ENCODE measurements at places on chromosomes 1 and 21. TPM values are rescaled to one million over a fixed set of nuclear protein-coding genes. Genes with fewer than 3 reads are reported as not detected.

DNA sequence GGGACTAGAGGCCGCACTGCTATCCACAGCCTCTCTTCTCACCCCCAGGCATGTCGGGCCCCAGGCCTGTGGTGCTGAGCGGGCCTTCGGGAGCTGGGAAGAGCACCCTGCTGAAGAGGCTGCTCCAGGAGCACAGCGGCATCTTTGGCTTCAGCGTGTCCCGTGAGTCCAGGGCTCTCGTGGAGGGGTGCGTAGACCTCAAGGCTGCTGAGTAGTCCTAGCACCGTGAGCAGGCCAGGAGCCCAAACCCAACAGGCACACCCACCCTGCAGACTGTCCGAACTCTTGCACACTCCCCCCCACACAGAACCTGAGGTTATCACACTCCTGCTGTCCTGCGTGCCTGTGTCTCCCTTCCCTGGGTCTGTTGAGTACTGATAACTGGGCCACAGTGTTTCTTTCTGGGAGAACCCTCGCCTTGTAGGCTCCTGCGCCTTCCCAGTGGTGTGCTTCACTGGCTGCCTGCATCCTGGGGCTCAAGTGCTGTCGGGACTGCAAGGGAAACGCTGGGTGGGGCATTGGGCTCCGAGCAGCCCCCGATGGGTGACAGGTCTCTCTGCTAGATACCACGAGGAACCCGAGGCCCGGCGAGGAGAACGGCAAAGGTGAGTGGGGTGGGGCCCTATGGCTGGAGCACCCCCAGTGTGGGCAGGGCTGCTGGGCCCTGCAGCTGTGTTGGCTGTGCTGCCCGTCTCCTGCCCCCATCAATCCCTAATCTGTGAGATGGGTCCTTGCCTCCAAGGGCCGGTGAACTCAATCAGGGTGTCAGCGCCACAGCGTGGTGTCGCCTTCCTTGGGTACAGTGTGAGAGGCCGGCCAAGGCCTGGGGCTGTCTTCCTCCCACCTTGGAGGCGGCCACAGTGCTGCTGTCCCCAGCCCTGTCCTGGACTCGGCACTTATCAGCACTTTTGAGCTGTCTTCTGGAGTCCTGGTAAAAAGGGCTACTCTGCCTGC lies 4.0 kb upstream of the GJC2 start:
- peak; percentile 43 for DNase-seq

DNA sequence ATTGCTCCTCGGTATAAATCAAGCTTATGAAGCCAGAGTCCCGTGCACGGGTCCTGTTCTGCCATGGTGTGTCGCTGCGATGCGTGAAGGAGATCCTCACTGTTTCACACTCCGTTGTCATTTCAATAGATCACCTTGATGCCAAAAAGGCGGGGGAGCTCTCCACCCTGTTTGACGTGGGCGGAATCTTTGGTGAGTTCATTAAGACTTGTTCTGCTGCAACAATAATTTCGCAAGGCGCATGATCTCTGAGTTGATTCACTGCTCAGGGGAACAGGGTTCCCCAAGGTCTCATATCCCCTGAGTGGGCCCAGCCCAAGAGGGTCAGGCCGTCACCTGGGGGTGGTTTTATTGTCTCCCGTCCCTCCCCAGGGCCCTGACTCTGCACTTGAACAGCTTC lies 50.0 kb downstream of the SLC37A1 start:
- DNase-seq, result no peak

GRCh38 chr1:198259333-198260074 lies 102.7 kb downstream of the NEK7 start:
- DNase-seq, result no peak

- no peak for DNase-seq
These were observed 63.3 kb downstream of the LHX9 start for GRCh38 chr1:197980457-197980856.

- DNase-seq, result no peak
These were observed 65.5 kb upstream of the DNAH14 start for GRCh38 chr1:224864006-224864405.

DNA sequence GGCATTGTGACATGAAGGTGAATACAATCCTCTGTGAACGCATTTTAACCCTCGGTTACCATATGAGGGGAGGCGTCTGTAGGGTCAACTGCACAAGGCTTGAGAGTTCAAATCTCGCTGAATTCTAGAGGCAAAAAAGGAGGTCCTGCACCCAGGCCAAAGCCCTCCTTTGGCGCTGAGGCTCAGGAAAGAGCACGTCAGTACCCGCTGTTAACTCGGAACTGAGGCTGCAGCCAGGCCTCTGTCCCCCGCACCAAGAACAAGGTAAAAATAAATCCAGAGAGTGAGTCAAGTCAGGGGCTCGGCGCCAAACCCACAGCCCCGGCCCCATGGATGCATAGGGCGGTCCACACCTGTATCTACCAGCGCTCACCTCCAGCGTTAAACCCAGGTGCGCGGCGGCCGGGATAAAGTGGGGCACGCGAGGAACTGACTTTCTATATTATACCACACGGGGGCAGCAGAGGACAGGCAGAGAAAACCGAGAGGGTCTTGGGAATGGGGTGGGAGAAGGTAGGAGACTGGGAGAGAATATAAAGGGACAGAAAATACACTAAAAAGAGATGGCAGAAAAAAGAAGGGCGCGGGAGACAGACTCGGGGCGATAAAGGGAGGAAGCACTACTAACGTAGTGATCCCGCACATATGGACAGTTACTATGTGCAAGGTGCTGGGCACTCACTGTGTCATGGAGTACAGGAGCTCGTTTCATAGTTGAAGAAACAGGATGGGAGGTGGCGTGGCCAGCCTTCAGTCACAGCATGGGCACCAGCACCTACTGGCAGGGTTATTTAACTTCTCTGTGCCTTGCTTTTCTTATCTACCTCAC lies 54.9 kb downstream of the DMRTA2 start:
- DNase-seq, result peak; percentile 85

- no peak for DNase-seq
These were observed 97.9 kb downstream of the ERG start for GRCh38 chr21:38400195-38400919.

DNA sequence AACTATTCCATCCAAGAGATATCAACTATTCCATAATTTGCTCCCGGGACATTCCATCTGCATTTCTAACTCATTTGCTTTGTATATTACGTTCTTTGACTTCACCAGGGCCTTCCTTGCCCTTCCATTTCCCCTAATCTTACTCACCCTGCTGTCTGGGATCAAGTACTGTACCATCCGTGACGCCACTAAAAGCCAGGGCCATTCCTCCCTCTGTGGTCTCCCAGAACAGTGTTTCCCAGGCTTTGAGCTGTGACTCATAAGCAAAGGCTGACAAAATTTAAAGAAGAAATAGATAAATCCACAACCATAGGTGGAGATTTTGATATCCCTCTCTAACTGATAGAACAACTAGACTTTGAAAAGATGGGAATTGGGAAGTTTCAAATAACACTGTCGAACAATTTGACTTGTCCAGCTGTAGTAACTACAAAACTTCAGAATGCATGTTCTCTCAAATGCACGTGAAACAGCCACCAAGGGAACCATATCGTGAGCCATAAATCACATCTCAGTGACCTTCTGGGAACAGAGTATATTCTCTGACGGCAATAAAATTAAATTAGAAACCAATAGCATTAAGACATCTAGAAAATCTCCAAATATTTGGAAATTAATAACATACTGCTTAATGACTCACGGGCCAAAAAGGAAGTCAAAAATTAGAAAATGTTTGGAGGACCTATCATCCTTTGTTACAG lies 501.0 kb downstream of the SETD4 start:
- DNase-seq, result no peak

- peak; percentile 44 for DNase-seq
These were observed 11.7 kb downstream of the LHX9 start for GRCh38 chr1:197928849-197929336.

DNA sequence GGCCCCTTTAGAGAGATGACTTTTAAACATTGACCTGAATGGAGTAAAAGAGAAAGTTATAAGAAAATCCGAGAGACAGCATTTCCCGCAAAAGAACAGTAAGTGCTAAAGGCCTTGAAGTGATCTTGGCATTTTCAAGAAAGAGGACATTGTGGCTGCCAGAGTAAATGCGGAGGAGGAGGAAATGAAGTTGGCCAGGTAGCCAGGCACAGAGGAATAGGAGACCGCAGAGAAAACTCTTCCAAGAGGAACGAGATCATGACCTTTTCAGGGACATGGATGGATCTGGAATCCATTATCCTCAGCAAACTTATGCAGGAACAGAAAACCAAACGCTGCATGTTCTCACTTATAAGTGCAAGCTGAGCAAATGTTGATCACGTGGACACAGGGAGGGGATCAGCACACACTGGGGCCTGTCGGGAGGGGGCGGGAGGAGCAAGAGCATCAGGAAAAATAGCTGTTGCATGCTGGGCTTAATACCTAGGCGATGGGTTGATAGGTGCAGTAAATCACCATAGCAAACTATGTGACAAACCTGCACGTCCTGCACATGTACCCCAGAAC lies 49.7 kb downstream of the EEIG2 start:
- DNase-seq, result no peak

- no peak for DNase-seq
These were observed 43.1 kb downstream of the CLSTN1 start for GRCh38 chr1:9780554-9781110.

GRCh38 chr1:117852853-117853553 lies 76.4 kb downstream of the GDAP2 start:
- no peak for DNase-seq

DNA sequence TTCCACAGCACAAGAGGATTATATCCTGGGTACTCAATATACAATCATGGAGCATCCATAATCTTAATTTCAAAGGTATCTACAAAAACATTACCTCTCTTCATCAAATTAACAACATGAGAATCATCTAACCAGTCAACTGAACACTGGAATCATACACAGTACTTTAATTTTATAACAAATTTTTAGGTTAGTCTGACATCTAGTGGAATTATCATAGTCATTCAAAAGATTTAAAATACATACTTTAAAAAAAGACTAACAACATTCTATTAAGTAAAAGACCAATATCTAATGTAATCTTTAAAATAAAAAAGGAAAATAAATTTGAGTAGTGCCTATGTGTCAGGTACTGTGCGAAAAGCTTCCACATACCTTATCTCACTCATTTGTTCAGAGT lies 16.8 kb upstream of the SH3GLB1 start:
- no peak for DNase-seq

DNA sequence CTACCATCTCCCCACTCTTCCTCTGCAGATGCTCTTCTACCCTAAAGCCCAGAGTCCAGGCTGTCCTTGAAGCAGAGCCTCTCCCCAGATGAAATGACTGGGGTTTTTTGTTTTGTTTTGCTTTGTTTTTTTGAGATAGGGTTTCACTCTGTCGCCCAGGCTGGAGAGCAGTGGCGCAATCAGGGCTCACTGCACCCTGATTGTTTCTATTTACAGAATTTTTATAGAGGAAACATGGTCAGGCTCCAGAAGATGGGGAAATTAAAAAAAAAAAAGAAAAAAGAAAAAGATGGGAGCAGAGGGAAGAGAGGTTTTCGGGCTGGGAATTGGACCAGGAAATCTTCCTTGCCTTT lies 43.7 kb upstream of the ZNF281 start:
- no peak for DNase-seq

DNA sequence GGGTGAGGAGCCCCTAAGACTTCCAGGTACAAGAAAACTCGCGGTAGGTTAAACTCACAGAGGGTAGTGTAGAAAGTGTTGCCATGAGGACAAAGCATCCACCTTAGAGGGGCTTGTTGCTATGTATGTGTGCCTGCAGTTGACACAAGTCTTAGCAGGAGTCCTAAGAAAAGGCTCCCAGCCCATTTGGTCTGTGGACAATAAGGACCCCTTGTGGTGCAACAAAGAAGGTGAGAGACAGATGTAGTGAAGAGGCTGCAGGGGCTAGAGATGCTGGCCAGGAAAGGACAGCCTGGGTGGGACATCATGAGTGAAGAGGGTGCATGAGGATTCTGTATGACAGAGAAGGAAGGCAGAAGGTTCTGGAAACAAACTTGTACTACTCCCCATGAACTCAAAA lies 36.3 kb upstream of the IL10 start:
- no peak for DNase-seq

- peak; percentile 91 for DNase-seq
These were observed 3.3 kb downstream of the AHDC1 start for GRCh38 chr1:27600498-27601175.

GRCh38 chr1:104163912-104164476 lies 414.3 kb downstream of the AMY1C start:
- DNase-seq, result peak; percentile 8

- no peak for DNase-seq
These were observed 7.2 kb upstream of the TACSTD2 start for GRCh38 chr1:58584082-58584895.

GRCh38 chr21:29819675-29820326 lies 120.0 kb downstream of the GRIK1 start:
- no peak for DNase-seq

DNA sequence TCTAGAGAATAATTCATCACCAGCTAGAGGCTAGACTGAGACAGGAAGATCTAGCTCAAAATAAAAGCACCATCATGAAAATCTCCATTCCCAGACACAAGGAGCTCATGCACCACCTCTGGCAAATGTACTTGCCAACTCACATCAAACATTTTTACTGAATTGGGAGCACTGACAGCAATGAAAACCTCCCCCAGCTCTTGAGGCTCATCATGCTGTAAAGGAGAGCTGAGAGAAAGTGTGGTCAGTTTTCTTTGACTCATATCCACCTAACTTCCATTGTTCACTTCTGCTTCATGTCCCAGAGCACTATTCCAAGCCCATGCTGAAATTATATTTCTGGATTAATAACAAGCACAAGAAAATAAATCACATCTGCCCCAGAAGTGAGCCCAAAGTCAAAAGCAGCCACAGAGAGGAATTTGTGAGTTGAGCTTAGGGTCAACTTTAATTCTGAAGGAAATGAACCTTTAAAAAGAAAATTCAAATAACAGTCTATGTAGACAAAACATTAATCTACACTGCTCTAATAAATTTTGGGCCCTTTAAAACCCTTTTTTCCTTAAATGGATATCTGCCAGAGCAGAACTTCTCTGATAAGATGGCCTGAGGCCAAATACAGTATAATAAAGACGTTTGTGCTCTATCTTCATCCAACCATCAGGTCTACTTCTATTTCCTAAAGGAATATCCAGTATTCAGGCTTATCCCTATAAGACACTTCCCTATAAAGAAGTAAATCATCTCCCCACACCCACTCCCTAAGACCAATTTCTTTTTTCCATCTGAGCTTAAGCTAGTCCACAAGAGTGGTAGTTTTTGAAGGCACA lies 85.9 kb upstream of the ADAM30 start:
- no peak for DNase-seq

- no peak for DNase-seq
These were observed 53.1 kb downstream of the RWDD3 start for GRCh38 chr1:95287081-95287480.

DNA sequence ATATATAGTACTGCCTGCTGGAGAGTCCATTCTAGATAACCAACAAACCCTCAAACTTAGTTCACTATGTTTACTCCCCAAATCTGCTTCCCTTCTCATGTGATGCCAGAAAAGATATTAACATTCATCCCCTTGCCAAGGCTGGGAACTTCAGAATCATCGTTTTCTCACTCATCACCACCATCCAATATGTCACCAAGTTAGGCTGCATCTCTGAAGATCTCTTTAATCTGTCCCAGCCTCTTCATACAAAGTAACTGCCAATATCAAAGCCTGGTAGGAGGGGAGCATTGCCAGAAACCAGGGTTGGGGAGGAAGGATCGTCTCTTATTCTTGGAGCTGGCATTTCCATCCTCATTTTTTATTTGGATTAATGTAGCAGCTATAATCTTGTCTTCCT lies 71.6 kb downstream of the XCL2 start:
- no peak for DNase-seq

RAP1GAP gene
- 10.1 TPM for total RNA-seq

S100A4 gene
- total RNA-seq, result 17.3 TPM

KLF17 gene
- total RNA-seq, result not detected

FCRLA gene
- not detected for total RNA-seq

DYNLT4 gene
- 1.00 TPM for total RNA-seq

ZNF644 gene
- 71.0 TPM for total RNA-seq

TNFAIP8L2 gene
- 0.14 TPM for total RNA-seq

LAMC1 gene
- total RNA-seq, result 163 TPM

RHCE gene
- total RNA-seq, result 0.70 TPM

ERVH48-1 gene
- total RNA-seq, result 42.9 TPM
